Stimulated activated CD8-positive, alpha-beta memory T cell treated with anti-CD3 and anti-CD28 coated beads, Interleukin-7, amount 100 ng/mL, for 24 hours (primary cell): ENCODE measurements at places on chromosomes 3 and 15.

DNA sequence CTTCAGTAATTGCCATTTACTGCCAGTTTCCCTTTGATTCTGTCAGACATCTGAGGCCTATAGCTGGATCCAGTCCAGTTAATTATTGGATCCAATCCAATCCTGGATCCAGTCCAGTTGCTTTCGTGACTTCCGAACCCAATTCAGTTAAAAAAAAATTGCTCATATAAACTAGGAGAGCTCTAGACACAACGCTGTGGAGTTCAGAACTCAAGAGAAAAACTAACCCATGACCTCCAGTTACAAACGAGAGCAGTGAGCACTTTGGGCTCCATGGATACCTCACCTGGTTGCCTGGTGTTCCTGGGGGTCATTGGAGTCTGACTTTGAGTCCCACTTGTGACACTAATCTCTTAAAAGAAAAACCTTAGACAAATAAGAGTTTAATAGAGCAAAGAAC lies 269.8 kb downstream of the THSD4 start:
- DNase-seq: no peak

GRCh38 chr3:149579838-149580542 lies 77.8 kb downstream of the WWTR1 start:
- DNase-seq: no peak

DNA sequence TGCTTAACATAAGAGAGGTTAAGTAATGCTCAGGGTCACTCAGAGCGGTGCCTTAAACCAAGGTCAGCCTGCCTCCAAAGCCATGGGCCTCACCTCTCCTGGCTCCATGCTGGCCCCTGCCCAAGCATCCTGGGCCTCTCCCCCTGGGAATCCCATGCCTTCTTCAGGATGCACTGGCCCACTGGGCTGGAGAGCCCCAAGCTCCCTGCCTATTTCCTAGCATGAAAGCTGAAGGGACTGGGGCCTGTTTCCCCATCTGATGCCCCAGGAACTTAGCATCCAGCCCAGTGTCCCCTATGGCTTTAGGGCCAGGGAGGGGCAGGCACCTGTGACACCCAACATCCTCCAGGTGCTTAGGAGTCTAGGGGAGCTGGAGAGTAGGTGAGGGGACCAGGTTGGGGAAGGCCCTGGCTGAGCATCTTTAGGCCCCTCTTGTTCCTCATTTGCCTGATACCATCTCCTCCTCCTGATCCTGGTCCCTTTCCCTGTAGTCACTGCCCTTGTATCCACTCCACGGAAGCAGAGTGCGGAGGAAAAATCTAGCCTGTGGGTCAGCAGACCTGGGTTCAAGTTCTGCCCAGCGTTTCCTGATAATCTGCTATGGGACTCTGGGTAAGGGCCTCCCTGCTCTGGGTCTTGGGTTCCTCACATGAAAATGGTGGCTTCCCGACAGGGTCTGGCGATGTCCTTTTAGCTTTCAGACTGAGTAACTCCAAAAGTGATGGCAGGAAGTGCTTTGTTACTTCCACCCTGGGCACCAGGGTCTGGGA lies 28.6 kb downstream of the EHD4 start:
- DNase-seq: no peak

DNA sequence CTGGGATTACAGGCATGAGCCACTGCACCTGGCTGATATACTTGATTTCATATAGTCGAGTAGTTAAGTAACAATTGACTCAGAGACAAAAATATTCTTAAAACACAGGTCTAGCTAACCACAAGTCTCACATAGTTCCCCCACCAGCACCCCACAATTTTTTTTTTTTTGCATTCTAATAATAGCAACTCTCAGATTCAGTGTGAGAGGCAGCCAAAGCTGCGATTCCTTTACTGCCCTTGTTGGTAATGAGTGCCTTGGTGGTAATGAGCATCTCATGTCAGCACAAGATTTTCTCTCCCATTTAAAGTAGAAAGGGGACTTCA lies 72.5 kb downstream of the WWTR1 start:
- DNase-seq: no peak

GRCh38 chr3:156764751-156765150 lies 61.4 kb upstream of the LEKR1 start:
- no peak for DNase-seq

GRCh38 chr3:155398046-155398445 lies 104.6 kb upstream of the STRIT1 start:
- no peak for DNase-seq

GRCh38 chr15:91927585-91927984 lies 74.1 kb downstream of the SLCO3A1 start:
- no peak for DNase-seq

GRCh38 chr3:177578488-177578887 lies 381.2 kb upstream of the TBL1XR1 start:
- no peak for DNase-seq

GRCh38 chr15:82587805-82588204 lies 47.5 kb upstream of the RPS17 start:
- no peak for DNase-seq

GRCh38 chr15:42511007-42511391 lies 15.6 kb downstream of the SNAP23 start:
- no peak for DNase-seq

DNA sequence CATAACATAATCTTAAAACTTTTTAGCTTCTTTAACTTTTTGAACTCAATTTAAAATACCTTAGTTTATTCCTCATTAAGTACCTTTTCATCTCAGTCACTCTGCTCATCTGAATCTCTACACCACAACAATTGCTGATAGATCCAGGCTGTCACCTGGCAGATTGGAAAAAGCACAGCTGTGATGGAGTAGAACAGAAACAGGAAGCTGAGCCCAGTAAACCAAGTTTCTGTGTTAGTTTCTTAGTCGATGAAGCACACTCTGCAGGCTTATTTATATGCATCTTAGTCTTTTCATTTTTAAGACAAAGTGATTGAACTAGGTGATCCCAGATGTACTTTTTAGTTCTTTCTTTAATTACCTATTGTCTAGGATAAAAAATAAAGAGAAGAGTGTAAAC lies 1398.0 kb upstream of the ALCAM start:
- no peak for DNase-seq

DNA sequence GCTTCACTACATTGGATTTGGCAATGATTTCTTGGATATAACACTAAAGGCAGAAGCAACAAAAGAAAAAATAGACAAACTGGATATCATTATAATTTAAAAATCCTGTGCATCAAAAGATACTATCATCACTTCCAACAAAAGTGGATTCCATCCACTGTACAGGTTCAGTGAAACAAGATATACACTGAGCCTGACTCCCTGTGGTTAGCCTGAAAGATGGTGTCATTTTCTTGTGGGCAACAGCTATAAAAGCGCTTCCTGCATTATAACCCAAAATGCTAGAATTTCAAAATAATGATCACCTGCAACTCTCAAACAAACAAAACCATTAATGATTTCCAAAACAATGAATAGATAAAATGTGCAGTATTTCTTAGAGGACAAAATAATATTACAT lies 39.6 kb upstream of the TBC1D23 start:
- no peak for DNase-seq
